ENCODE measurements at places on chromosomes 3 and 15. TPM values are rescaled to one million over a fixed set of nuclear protein-coding genes. Genes with fewer than 3 reads are reported as not detected.

The SLC9C1 gene
- 0.75 TPM for polyA plus RNA-seq

- no peak for DNase-seq
Observed at GRCh38 chr3:58021962-58022361, 13.7 kb downstream of the FLNB start.

- DNase-seq: no peak
Observed at GRCh38 chr15:35507932-35508638, 37.9 kb downstream of the DPH6 start.

DNA sequence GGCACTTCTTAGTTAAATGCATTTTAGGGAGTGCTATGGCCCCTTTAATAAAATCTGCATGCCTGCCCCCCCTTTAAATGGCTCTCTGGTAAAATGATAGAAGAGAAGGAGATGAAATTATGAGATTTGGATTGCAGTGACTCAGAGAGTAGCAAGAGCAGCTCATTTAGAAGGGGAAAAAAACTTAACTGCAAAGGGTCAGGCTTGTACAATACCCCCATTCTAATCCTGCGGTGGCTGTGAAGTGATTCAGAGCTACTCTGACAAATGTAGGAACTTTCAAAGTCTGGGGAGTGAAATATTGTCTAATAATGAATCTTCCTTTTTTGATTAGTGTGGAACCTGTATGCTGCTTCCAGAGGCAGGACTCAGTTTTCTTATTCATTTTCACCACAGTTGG, 44.1 kb upstream of the TBC1D23 start:
- no peak for DNase-seq

DNA sequence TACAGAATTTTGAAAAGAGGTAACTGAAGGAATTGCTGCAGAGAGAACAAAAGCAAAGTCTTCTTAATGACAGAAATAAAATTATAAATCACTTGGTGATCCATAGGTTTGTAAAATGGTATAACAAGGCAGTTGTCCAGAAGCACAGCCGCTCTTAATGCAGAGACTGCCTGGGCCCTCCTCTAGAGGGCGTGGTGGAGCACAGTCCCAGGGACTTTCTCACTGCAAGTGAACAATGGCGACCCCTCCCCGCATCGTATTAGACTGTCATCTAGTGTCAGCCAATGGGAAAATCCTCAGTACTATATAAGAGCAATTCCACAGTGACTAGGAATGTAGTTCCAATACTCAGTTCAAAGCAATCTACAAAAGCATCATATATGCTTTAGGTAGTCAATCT, 26.4 kb upstream of the ZBED2 start:
- no peak for DNase-seq

The CHST14 gene
- polyA plus RNA-seq: 36.7 TPM

DNA sequence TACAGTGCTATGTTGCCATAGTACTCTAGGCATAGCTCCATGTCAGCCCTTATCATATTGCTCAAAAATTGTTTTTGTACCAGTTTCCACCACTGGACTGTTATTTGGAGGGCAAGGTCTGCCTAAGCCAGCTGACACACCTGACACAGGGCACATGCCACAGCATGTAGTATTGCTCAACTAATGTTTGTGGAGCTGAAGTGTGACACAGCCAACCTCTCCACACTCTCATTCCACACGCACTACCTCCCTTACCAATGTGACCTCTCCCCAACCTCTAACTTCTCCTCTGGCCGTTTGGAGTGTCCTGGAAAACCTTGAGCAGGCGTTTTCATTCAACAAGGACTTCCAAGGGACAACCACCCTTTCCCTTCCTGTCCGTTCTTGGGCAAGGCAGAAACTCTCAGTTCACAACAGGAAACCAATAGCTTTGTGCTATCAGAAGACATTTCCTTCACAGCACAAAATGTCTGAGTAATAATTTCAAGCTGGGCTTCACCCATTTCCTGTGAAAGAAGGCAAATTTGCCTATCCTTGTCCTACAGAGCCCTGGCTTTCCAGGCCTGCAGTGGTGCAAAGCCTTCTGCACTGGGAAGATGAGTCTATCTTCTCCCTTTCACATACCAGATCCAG, 38.4 kb downstream of the TLNRD1 start:
- no peak for DNase-seq

- DNase-seq: peak; percentile 45
Observed at GRCh38 chr3:11718637-11719405, 75.1 kb upstream of the VGLL4 start.

The MYL3 gene
- polyA plus RNA-seq: 22.3 TPM

DNA sequence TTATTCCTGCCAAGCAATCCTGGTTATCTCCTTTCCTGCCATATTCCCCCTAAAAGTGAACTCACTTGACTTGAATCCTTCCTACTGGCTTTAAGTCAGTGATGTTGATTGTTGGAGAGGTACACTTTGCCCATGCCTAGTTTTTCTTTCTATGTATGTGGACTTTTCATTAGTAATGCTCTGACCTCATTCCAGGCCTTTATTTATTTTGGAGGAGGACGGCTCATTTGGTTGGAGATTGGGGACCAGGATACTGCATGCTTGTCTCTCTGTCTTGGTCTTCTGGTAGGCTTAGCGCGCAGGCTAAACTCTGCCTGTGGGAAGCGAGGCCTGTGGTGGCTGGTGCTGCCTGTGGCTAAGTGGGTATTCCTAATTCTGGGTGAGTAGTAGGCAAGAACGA, 29.1 kb upstream of the MTMR10 start:
- no peak for DNase-seq

- DNase-seq: no peak
Observed at GRCh38 chr15:59591356-59591755, 20.2 kb upstream of the GCNT3 start.

DNA sequence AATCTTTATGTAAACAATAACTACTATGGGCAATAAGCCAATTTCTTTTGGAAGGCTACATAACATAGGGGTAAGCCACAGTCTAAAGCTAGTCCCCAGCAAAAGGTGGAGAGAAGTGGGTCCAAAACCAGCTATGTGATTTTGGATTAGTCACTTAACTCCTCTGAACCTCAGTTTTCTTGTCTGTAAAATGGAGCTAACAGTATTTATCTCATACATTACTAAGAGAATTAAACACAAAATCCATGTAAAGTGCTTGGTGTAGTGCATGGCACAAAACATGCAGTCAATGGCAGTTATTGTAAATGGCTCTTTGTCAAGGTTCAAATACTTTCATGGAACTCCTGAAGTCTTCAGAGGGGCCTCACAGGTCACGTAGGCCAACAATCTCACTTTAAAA, 13.3 kb downstream of the RFT1 start:
- DNase-seq: no peak

DNA sequence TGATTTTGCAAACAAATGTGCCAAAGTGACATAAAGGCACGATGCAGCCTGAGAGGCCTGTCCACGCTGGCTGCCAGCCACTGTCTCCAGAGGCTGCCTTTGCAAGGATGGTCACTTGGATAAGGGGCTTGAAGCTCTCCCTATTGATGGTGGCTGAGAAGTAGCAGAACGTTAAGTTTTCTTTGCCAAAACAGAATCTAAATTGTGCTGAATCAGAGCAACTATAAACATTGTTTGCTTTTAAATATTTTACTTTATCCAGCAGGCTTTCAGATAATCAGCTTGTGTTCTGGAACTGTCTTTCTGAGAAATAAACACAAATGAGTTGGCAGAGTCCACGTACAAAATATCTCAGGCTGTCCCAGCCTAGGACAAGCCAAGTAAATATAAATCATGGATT, 23.8 kb upstream of the CNBP start:
- DNase-seq: no peak

The EMC7 gene
- 99.9 TPM for polyA plus RNA-seq

The RASGRF1 gene
- polyA plus RNA-seq: 0.42 TPM

The P3H2 gene
- polyA plus RNA-seq: 109 TPM

- DNase-seq: no peak
Observed at GRCh38 chr3:113533534-113533892, 1.2 kb downstream of the SIDT1 start.

GRCh38 chr15:39860200-39860599, 59.9 kb downstream of the GPR176 start:
- DNase-seq: no peak
